Activated B cell treated with CpG ODN at 0.5 μM for 24 hours (primary cell): ENCODE measurements at places on chromosomes 4 and X. TPM values are rescaled to one million over a fixed set of nuclear protein-coding genes. Genes with fewer than 3 reads are reported as not detected.

- H3K36me3 ChIP-seq = no peaks in the 10 kb centered on the region
- H3K4me3 ChIP-seq = no peak overlapping the region
- peaks cover 30% of the 10 kb centered on the region for H3K27me3 ChIP-seq
- no peak overlapping the region for H3K27ac ChIP-seq
- no peaks in the 10 kb centered on the region for H3K4me1 ChIP-seq
Measured at GRCh38 chr4:153773236-153773690, 13.4 kb upstream of the RNF175 start.

DNA sequence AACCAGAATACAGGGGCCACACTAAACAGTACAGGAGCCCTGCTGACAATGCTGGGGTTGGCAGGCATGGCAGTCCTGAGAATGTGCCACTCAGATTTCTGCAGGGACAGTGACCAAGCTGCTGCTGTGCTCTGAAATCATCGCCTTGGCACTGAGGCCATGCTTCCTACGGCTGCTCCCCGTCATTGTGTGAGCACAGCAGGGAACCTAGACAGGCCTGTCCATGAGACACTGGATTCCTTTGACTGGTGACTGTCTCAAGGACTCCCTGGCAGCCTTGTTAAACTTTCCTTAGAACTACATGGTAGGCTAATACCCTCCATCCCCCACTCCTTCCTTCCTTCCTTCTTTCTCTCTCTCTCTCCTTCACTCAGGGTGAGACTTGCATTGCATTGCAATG, 111.4 kb downstream of the LUZP4 start:
- H3K4me3 ChIP-seq = no peak overlapping the region
- H3K4me1 ChIP-seq = no peaks in the 10 kb centered on the region
- H3K36me3 ChIP-seq = no peaks in the 10 kb centered on the region
- H3K27ac ChIP-seq = no peak overlapping the region
- DNase-seq = no peak
- no peaks in the 10 kb centered on the region for H3K27me3 ChIP-seq

DNA sequence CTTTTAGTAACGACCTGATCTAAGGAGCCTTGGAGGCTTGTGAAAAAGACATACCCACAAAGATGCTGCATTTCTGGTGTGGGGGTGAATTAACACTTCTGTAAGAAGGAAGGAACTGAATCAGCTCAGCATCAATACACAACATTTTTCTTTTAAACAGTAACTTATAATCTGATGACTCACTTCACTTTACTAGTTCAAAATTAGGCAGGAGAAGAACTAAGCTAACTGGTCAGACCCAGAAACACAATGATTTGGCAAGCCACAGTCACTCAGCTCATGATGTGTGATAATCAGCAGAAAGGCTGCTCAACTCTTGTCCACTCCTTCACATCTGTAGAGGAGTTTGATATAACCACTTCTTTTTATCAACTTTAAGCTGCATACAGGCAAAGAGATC, 4.6 kb downstream of the MMAA start:
- H3K4me3 ChIP-seq = no peak overlapping the region
- H3K27ac ChIP-seq = no peak overlapping the region

DNA sequence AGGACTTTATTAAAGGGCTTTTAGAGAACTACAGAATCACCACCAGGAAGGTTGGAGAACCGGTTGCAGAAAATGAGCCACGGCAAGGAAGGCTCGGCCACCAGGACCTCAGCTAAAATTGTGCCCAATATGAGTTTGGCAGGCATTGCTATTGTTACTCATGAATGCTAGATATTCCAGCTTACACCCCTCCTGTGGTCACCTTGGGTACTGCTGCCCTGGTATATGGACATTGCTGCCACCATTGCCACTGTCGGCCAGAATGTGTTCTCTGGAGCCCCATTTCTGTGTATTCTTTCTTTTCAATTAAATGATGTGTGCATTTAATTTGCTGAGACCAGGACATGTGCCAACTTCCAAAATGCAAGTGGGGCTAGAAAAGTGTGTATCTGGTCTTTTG, 626.7 kb upstream of the BOD1L1 start:
- H3K4me1 ChIP-seq = no peaks in the 10 kb centered on the region
- H3K27me3 ChIP-seq = no peaks in the 10 kb centered on the region
- peak; percentile 23 for DNase-seq
- no peak overlapping the region for H3K27ac ChIP-seq

- H3K36me3 ChIP-seq = no peaks in the 10 kb centered on the region
- no peak overlapping the region for H3K27ac ChIP-seq
- DNase-seq = no peak
- no peaks in the 10 kb centered on the region for H3K27me3 ChIP-seq
- H3K4me1 ChIP-seq = peaks cover 3% of the 10 kb centered on the region
Measured at GRCh38 chr4:40719008-40719623, 30.6 kb upstream of the NSUN7 start.

DNA sequence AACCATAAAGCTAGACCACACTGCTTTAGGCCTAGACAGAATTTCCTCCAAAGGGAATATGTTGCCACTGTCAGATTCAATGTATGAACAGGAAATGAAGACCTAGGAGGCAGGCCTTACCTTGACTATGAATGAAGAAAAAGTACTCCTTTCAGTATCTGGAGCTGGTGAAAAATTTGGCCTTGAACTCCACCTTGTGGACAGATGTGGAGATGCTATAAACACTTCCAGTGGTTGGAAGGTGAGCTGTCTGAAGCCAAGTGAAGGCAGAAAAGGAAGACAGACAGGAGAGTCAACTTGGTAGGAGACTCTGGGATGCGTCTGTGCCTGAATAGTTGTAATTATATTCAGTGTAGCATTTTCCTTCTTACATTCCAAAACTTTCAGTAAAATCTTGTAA, 17.2 kb downstream of the SPIN3 start:
- no peak for DNase-seq
- H3K4me1 ChIP-seq = no peaks in the 10 kb centered on the region
- H3K36me3 ChIP-seq = peaks cover 24% of the 10 kb centered on the region
- H3K27ac ChIP-seq = no peak overlapping the region

DNA sequence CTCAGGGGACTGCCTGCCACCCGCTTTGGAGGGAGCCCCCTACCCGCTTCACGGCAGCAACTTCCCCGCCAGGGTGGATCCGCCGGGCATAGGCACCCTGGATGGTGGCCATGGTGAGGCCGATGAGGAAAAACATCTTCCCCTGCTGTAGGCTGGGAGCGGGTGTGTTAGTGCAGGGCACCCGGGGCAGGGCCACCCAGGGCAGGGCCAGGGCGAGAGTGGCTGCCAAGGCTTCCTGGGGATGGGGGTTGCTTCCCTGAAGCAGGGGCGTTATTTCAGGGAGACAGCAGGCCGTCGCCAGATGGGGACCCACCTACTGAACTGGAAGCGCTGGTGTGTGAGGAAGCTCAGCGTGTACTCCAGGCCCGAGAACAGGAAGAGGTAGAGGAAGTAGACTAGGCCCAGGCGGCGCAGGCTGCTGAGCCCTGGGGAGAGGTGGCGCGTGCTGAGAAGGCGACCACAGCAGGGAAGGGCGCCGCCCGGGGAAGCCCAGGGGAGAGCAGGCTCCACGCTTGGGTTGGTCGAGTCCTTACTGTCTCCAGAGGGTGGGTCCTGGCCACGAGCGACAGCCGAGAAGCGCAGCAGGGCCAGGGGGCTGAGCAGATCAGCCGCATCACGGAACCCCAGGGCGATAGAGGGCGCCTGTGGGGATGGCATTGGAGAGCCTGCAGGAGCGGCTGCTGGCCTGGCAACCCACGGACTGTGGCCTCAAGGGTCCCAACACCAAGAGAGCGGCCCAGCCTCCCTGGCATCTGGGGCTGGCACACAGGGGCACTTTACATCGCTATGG, 31.5 kb downstream of the NOP14 start:
- peak; percentile 83 for DNase-seq
- H3K27ac ChIP-seq = peak overlapping the region; percentile 90
- peaks cover 53% of the 10 kb centered on the region for H3K36me3 ChIP-seq
- H3K27me3 ChIP-seq = no peaks in the 10 kb centered on the region
- H3K4me3 ChIP-seq = peak overlapping the region; percentile 88
- H3K4me1 ChIP-seq = peaks cover 47% of the 10 kb centered on the region

GRCh38 chr4:152605641-152606335, 69.9 kb upstream of the FBXW7 start:
- no peak overlapping the region for H3K27ac ChIP-seq
- no peak for DNase-seq
- no peaks in the 10 kb centered on the region for H3K4me1 ChIP-seq
- no peak overlapping the region for H3K4me3 ChIP-seq

DNA sequence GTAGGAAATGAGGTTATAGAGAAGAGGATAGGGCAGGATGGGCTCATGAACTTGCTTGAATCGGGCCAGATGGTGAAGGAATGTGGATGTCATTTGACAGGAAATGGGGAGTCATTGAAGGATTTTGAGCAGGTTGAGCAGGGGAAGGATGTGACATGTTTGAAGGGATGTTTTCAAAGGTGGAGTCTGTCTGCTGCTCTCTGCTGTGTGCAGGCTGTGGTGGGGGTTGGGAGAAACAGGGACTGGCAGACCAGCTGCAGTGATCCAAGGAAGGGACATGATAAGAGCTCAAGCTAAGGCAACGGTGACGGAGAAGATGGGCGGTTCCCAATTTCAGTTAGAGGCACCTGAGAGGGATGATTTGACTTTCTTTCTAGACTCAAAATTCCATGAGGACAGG, 14.0 kb upstream of the XPNPEP2 start:
- H3K27me3 ChIP-seq = no peaks in the 10 kb centered on the region
- no peak overlapping the region for H3K4me3 ChIP-seq
- no peaks in the 10 kb centered on the region for H3K36me3 ChIP-seq
- peaks cover 6% of the 10 kb centered on the region for H3K4me1 ChIP-seq

DNA sequence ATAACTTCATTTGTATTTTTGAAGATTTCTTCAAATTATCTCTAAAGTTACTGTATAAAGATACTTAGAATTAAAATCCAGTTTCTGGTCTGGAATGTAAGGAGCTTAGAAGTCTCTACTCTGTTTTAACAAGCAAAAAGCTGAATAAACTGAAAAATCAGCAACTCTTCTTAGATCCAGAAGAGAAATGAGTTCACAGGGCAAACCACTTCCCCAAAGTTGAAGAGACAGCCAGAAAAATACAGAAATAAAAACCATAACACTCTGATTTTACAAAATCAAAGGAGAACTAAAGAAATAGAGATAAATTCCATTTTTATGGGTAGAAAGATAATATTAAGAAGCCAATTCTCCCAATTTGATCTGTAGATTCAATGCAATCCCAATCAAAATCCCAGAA, 1166.8 kb downstream of the ADGRL3 start:
- no peaks in the 10 kb centered on the region for H3K4me1 ChIP-seq
- DNase-seq = no peak
- no peak overlapping the region for H3K4me3 ChIP-seq

DNA sequence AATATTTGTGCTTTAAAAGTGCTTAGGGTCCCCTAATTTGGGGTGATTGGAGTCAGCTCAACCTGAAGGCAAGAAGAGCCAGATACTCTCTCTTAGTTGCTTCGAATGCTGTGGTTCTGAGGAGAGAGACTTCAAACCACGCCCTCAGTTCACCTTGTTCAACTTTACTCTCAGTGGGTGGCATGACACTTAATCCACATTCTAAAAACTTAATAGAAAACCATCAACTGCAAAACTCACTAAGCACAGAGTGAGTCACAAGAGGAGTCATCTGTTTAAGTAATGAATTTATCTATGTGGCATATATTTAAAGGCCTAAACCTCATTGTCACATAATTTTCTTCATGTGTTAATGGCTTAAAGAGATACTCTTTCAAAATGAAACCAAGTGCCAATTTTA, 99.5 kb upstream of the SLC4A4 start:
- no peak for DNase-seq
- no peak overlapping the region for H3K27ac ChIP-seq
- H3K4me3 ChIP-seq = no peak overlapping the region
- H3K4me1 ChIP-seq = no peaks in the 10 kb centered on the region

GRCh38 chrX:13201605-13202219, 118.1 kb downstream of the ATXN3L start:
- no peaks in the 10 kb centered on the region for H3K36me3 ChIP-seq
- no peak overlapping the region for H3K4me3 ChIP-seq
- H3K4me1 ChIP-seq = peaks cover 4% of the 10 kb centered on the region
- no peak overlapping the region for H3K27ac ChIP-seq
- H3K27me3 ChIP-seq = no peaks in the 10 kb centered on the region
- no peak for DNase-seq

DNA sequence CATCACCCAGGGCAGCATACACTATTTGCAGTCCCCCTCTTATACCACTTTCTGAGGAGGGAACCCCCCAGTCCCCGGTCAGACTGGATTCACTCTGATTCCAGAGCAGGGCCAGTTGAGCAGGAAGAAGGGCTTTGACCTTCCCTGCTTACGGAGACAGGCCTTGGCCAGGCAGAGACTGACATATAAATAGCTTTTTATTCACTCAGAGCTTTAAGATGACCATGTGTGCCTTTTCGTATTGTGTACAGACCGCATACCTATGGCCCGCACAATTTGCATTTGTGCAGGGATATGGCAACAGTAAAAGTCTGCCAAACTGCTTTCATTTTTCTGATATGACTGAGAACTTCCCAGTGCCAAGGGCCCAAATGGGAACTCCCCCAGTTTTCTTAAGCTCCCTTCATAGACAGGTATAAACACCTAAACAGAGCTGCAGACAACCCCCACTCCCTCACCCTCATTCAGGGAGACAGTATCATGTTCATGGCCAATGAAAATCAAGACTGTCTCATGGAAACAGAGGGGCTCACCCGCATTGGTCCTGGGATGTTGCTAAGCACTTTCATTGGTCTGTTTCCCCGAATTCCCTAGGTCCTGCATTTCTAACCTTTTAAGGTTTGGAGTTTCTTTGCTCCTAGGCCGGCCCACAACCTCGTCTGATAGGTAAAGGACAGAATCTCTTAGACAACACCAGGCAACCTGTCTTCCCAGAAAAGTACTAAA, 86.0 kb downstream of the RTL5 start:
- H3K4me3 ChIP-seq = no peak overlapping the region
- no peak overlapping the region for H3K27ac ChIP-seq
- H3K4me1 ChIP-seq = no peaks in the 10 kb centered on the region
- no peaks in the 10 kb centered on the region for H3K36me3 ChIP-seq
- DNase-seq = no peak

DNA sequence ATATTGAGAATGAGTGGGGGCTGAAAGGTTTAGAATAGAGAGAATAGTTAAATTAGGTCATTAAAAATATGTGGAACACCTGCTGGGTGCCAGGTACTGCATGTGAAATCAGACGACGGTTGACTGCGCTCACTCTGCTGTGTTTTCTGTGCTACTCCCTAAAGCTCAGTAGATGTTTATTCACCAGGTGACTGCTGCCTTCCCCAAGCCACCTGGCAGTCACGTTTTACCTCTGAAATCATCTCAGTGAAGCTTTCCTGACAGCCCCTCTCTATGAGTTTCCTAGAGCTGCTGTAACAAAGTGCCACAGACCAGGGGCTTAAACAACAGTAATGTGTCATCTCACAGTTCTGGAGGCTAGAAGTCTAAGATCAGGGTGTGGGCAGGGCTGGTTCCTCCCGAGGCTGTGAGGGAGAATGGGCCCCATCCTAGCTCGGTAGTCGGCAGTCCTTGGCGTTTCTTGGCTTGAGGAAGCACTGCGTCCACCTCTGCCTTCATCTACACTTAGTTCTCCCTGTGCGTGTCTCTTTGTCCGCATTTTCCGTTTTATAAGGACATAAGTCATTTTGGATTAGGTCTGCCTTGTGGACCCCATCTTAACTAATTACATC, 25.3 kb downstream of the ADD1 start:
- no peaks in the 10 kb centered on the region for H3K27me3 ChIP-seq
- H3K36me3 ChIP-seq = peaks cover 26% of the 10 kb centered on the region
- no peak overlapping the region for H3K4me3 ChIP-seq
- H3K4me1 ChIP-seq = peaks cover 87% of the 10 kb centered on the region

Gene TGIF2LX
- not detected in 2 replicates for total RNA-seq

Gene UBE2K
- total RNA-seq = 54.4 and 64.0 TPM in 2 replicates

Gene CNKSR2
- total RNA-seq = 15.6 and 15.7 TPM in 2 replicates

Gene NUDT6
- total RNA-seq = 2.4 and 2.5 TPM in 2 replicates

Gene GAGE1
- not detected in 2 replicates for total RNA-seq

Gene SRPX
- total RNA-seq = not detected in 2 replicates

Gene NFXL1
- 10.0 and 11.1 TPM in 2 replicates for total RNA-seq

Gene CLCN5
- 2.8 and 4.2 TPM in 2 replicates for total RNA-seq

Gene SERPINA7
- not detected in 2 replicates for total RNA-seq

Gene CT45A2
- not detected in 2 replicates for total RNA-seq

Gene RPL9
- 2,632 and 2,865 TPM in 2 replicates for total RNA-seq
